ENCODE measurements at places on chromosomes 1 and 21.
A peak's percentile ranks its signal among the peaks of the same experiment; 100 is the strongest.

DNA sequence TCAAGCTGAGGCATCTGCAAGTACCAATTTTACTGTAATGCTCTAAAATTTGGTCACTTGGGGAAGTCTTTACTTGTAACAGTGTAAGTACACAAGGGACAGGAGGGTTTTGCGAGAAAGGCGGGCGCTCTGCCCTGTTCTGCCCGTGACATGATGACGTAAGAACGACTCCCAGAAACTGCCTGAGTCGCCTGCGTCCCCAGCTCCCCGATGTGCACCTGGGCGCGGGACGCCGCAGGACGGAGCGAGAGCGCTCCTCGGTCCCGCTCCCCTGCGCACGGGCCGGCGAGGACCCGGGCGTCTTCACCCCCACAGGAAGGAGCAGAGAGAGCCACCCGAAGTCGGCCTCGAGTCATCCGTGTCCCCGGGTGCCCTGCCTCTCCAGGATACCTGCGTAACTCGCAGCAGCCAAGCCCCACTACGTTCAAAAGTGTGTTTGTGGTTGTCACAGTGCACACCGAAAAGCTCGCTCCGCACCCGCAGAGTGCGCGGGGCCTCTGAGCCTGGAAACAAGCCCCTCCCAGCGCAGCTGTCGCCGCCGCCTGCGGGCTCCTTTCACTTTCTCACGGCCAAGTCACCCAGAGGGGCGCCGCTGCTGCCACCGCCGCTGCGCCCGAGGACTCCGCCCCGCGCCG, 3.3 kb upstream of the ZBTB18 start:
- peak; percentile 41 for DNase-seq

- no peak for DNase-seq
Observed at GRCh38 chr1:14634486-14634885, 36.0 kb downstream of the KAZN start.

DNA sequence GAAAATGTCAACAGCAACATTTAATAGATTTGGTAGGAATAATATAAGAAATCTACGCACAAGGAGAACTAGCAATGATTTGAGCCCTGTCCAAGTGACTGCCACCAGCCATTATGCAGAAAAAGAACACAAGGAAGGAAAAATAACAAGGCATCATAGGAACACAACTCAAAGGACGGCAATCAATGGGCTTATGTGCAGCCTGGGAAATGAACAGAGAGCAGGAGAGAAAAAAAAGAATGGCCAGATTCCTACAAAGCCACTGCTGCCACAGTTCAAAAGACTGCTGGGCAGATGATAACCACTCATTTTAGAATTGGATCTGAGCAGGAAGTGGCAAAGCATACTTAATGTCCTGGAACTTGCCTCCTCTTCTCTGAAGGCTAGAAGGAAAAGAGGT, 274.3 kb upstream of the CAMK1G start:
- DNase-seq = no peak

DNA sequence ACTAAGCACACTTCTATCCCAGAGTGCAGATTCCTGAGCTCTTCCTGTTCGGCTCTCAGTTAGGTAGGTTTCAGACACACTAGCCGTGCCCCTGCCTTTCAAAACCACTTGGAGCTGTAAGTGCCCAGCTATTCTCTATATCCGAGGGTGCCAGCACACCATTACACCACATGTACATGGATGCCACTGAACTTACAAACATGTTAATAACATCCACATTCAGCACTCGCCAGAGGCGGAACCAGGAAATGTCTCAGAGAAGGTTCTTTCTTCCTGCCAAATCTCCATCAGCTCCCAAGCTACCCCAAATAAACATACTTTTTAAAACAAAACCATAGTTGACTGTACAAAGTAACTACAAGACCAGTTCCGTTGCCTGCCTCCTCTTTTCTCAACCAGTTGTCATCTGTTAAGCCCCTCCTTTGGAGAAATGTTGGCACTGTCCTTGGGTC, 78.4 kb upstream of the CTTNBP2NL start:
- no peak for DNase-seq

GRCh38 chr1:216055004-216055403, 368.2 kb downstream of the USH2A start:
- no peak for DNase-seq

- DNase-seq = peak; percentile 29
Observed at GRCh38 chr1:48530727-48531351, 58.8 kb upstream of the SPATA6 start.

GRCh38 chr1:220895412-220895946, 16.2 kb downstream of the HLX start:
- DNase-seq = no peak

- peak; percentile 10 for DNase-seq
Observed at GRCh38 chr1:107196973-107197562, 56.2 kb downstream of the NTNG1 start.

DNA sequence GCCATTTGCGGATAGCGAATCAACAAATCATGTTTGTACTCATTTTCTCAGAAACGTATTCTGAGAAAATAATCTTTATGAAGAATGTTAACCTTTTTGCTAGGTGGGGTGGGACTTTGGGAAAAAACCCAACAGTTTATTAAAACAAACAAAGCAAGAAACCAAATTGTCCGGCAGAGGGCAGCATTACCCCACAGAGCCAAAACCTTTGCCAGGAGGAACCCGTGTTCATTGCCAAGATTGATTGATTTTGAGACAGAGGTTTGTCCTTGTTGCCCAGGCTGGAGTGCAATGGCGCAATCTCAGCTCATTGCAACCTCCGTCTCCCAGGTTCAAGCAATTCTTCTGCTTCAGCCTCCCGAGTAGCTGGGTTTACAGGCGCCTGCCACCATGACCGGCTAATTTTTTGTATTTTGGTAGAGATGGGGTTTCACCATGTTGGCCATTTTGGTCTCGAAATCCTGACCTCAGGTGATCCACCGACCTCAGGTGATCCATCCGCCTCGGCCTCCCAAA, 70.8 kb upstream of the RHOU start:
- DNase-seq = peak; percentile 75

GRCh38 chr1:21742578-21742977, 40.4 kb downstream of the USP48 start:
- no peak for DNase-seq

- DNase-seq = no peak
Observed at GRCh38 chr1:162951553-162952315, 90.8 kb upstream of the CCDC190 start.

DNA sequence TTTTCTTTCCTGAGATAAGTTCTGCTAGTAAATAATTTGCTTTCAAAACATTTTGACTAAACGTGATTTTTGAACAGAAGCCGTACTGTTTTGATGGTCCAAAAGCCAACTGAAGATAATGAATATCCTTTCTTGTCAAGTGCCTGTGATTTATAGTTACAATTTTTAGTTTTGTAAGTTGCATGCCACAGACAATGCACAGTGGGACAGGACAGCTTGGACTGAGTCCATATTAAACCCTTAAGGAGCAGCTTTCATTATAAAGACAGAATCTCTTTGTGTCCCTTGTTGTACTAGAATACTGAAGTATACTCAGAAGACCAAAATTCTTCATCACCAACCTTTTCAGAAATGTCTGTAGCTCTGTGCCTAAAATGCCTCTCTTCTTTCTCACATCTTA, 92.2 kb downstream of the LTN1 start:
- no peak for DNase-seq

- no peak for DNase-seq
Observed at GRCh38 chr1:212578041-212578440, 30.5 kb upstream of the ATF3 start.

GRCh38 chr21:27761623-27762022, 794.7 kb upstream of the ADAMTS5 start:
- no peak for DNase-seq

- no peak for DNase-seq
Observed at GRCh38 chr21:42235593-42235992, 16.7 kb downstream of the ABCG1 start.

GRCh38 chr21:34812504-34813265, 143.9 kb downstream of the CLIC6 start:
- DNase-seq = no peak

DNA sequence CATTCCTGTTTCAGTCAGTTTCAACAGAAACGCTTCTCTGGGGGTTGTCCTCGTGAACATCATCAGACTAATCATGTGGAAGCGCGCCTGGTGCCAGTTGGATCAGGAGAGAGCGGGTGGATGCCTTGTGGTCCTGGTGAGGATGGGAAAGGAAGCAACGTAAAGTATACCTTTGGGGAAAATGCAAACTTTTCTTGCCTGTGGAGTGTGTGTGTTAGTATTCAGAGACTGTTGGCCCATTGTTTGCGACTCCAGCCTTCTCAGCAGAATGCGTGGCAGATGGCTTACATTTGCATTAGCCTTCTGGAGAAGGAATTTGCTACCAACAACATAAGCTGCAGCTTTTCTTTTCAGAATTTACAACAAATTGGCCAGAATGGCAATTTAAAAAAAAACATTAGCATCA, 173.9 kb downstream of the RWDD3 start:
- DNase-seq = no peak

DNA sequence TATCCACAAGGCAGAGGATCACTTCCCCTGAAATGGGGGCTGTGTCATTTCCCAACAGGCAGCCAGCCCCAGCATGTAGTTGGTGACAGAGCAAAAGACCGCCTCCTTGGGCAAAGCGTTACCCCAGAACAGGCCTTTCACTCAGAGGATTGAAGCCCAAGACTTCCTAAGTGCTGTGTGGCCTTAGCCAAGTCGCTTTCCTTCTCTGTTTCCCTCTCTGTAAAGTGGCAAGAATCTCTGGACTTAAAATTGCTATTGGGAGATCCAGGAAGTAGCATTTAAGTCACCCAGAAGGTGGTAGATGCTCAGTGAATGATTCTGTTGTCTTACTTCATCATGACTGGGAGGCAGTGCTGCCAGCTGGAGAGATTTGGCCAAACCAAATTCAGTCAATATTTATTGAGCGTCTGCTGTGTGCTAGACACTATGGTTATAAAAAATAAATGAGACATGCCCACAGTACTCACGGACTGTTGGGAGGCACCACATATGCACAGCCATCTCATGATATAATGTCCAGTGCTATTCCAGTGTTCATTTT, 35.3 kb downstream of the NIPAL3 start:
- DNase-seq = no peak

DNA sequence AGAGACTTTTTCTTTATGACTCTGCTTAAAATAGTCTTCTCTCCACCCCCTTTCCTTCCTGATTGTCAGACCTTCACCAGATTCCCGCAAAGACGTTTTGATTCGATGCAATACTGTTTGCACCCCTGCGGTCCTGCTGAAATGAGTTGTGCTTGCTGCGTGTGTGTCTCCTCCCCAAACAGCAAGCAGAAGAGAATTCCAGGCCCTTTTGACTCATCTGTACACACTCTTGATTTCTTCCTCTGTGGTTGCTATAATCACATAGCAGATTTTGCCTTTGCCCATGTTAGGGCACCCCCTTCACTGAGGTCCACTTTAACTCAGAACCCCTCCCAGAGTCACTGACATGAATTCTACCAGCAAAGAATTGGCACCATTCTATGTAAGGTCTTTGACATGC, 136.5 kb downstream of the ZZZ3 start:
- DNase-seq = no peak

Measured in Kasumi-1 (cell line).